ENCODE measurements at places on chromosomes 4 and X.

GRCh38 chrX:22081475-22082092 lies 49.5 kb downstream of the PHEX start:
- DNase-seq, result peak; percentile 33

- DNase-seq, result peak; percentile 53
These were observed 265.9 kb downstream of the ADAMTS3 start for GRCh38 chr4:72302981-72303704.

DNA sequence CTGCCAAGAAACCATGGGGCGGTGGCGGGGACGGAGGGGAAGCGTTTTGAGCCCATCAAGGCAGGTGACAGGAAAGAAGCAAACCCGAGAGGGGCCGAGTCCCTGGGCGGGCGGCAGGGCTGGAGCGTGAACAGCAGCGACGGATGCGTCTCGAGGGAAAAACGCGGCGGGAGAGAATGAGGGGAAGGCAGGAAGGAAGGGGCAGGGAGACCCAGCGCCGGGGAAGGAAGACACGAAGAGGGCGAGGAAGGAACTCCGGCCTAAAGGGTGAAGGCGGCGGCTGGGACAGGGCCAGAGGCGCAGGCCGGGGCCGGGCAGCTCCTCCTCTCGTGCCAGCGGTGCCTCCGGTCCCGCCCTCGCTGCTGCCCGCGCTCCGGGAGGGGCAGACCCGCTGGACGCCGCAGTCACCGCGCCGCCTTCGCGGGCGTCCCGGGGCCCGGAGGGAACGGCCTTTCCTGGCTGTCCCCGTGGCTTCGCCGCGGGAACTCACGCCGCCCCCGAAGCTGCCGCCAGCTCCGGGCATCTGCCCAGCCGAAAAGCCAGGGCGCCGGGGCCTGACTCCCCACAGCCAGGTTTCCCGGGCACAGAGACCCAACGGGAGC lies 751 bp upstream of the RGS12 start:
- no peak for DNase-seq

DNA sequence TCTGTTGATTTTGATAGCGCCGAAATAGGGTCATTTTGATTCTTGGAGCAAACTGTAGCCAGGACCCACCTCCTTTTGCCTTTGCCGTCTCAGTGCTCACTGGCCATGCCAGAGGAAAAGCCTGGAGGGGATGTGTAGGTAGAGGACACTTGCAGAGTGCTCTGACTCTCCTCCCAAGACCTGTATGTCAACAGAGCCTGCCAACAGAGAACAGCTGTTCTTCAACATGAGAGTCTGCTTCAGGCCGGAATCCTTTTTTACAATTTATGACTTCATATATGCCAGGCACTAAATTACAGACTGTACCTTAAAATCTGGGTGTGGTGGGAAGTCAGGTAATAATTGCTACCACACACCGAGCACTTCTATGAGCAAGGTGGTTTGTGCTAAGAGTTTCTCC lies 94.2 kb downstream of the KDR start:
- DNase-seq, result no peak

GRCh38 chrX:19707246-19707871 lies 180.0 kb downstream of the SH3KBP1 start:
- DNase-seq, result no peak

DNA sequence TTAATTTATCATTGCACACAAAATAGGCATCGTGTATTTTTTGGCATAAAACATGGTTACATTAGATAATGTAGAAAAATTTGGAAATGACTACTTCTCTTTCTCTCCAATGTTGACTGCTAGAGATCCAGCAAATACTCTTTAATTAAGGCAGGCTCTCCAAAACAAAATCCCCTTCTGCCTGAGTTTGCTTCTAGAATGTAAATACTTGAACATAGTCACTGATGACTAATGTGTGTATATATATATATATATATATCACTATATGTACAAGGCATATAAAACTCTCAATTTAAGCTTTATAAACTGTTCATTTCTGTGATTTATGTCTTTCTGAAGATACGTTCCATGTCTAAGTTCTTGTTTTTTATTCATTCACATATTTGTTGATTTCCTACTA lies 67.2 kb upstream of the CAMK2D start:
- DNase-seq, result no peak

- DNase-seq, result no peak
These were observed 1.9 kb downstream of the PCDH7 start for GRCh38 chr4:30722092-30722358.
